Stimulated activated CD4-positive, alpha-beta T cell treated with anti-CD3 and anti-CD28 coated beads, TNF-alpha, amount 100 ng/mL, for 24 hours (primary cell): ENCODE measurements at places on chromosomes 4 and X.

- DNase-seq: no peak
Measured at GRCh38 chr4:76311896-76312331, 5.4 kb downstream of the STBD1 start.

DNA sequence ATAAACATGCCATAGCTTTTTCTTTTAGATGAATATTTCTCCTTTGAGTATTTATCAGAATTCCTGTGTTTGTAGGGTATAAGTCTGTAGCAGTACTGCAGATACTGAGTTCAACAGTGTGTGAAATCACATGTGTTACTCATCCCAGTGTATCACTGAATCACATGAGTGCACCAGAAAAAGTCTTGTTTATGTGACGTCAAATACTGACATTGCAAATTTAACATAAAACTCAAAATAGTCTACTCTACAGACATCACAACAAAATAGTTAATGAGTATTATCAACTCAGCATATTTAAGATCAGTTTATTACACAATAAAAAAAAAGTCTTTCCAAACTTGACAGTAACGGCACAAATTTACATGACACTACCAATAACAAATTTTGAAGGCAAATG is 221.3 kb downstream of the DCTD start:
- DNase-seq: no peak

DNA sequence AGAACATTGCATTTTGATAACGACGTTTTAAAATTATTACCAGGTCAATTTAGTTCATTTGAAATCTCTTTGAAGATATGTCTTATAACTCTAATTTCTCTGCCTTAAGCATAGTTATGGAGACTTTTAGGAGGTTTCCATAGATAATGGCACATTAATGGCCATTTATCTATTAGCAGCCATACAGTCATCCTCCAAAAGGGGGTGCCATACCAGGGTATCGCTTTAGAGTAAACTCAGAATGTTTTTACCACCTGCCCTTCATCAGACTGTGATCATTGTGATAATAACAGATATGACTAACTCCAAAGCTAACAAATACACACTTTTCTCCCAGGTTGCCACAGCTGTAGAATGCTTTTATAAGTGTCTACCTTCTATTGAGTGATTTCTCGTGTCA is 461.5 kb downstream of the FSTL5 start:
- DNase-seq: no peak

GRCh38 chr4:73075832-73076231 is 6.3 kb upstream of the COX18 start:
- DNase-seq: no peak
